HuH-7.5 (cell line): ENCODE measurements at places on chromosomes 16 and 17.

DNA sequence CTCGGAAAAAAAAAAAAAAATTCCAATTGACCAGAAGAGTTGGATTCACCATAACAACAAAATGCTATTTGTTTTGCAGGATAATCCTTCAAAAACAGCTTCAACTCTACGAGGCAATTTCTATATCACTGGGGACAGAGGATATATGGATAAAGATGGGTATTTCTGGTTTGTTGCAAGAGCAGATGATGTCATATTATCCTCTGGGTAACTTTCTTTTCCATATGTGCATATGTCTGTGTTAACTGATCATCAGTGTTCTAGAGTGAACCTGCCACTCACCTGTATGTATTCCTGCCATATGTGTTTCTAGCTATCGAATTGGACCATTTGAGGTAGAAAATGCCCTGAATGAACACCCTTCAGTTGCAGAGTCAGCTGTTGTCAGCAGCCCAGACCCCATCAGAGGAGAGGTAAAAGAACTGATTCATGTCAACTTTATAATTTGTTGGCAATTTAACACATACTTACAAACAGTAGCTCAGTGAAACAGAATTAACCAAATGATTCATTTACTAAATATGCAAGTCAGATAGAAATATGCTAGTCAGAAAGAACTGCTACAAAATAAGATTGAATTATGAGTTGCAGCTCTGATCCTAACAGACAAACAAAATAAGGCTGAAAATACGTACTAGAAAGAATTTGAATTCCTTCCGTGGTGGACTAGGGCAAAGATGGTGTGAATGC, 14.2 kb downstream of the ERI2 start:
- DNase-seq = no peak

- no peak for DNase-seq
These were observed 43.5 kb downstream of the PEMT start for GRCh38 chr17:17548044-17548443.

- no peak for DNase-seq
These were observed 263.7 kb downstream of the RBFOX1 start for GRCh38 chr16:7596308-7596707.

DNA sequence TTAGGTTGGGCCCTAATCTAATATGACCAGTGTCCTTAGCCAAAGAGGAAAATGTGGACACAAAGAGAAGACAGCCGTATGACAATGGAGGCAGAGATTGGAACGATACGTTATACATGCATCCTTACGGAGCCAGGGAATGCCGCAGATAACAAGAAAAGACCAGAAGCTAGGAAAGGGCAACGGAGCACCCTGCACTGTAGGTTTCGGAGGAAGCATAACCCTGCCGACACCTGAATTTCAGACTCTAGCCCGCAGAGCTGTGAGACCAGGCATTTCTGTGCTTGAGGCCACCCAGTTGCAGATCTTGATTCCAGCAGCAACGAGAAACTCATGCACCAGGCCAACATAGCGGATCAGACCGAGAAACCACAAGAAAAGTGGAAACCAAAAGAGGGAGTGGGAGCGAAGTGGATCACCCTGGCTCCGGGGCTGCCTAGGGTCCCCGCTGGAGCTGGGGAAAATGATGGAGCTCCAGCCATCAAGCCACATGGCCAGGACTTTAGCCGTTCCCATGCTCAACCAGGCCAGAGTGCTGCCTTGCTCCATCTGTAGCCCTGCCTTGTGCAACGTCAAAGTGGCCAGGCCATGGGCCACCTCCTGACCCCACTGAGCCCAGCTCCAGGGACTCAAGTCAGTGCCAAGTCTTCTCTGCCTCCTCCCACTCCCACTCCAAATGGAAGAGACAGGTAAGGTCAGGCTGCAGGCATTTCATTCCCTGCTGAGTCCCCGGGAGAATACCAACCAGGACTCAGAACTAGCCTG, 51.7 kb upstream of the RPL38 start:
- DNase-seq = no peak

DNA sequence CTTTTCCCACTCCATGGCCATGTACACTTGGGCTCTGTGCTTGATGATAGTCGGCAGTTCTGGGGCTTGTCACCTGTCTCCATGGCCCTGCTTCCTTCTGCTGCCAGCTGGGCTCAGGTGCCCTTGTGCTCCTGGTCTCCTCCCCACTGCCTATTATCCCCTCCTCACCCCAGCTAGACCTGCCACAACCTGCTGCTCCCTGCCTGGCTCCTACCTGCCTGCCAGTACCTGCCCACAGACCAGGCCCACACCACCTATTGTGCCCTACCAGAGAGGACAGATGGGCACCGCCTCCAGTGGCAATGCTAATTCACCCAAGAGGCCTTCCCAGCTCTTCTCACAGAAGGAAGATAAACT, 538 bp upstream of the RAPGEFL1 start:
- no peak for DNase-seq

DNA sequence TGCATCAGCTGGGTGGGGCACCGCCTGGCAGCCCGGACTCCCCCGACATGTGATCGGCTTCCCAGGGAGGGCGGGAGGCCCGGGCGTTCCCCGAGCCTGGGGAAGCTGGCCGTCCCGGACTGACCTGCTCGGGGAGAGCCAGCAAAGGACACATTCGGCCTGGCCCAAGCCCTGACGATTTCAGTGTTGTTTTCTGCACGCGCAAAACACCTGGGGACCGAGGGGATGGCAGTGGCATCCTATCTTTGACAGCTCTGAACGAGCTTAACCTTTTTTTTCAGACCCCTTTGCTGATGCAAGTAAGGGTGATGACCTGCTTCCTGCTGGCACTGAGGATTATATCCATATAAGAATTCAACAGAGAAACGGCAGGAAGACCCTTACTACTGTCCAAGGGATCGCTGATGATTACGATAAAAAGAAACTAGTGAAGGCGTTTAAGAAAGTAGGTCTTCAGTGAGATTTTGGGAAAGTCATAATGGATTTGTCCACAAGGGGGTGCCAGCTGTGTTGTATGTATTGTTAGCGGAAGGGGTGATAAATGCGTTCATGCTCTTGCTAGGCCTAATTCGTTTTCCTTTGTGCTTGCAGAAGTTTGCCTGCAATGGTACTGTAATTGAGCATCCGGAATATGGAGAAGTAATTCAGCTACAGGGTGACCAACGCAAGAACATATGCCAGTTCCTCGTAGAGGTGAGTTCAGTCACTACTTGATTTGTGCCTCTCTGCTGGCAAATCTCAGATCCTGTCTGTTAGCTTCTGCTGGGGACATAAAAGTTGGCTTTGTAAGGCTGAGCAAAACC, 1.0 kb downstream of the EIF1 start:
- DNase-seq = no peak

- DNase-seq = no peak
These were observed 7.8 kb upstream of the GSE1 start for GRCh38 chr16:85605051-85605911.

DNA sequence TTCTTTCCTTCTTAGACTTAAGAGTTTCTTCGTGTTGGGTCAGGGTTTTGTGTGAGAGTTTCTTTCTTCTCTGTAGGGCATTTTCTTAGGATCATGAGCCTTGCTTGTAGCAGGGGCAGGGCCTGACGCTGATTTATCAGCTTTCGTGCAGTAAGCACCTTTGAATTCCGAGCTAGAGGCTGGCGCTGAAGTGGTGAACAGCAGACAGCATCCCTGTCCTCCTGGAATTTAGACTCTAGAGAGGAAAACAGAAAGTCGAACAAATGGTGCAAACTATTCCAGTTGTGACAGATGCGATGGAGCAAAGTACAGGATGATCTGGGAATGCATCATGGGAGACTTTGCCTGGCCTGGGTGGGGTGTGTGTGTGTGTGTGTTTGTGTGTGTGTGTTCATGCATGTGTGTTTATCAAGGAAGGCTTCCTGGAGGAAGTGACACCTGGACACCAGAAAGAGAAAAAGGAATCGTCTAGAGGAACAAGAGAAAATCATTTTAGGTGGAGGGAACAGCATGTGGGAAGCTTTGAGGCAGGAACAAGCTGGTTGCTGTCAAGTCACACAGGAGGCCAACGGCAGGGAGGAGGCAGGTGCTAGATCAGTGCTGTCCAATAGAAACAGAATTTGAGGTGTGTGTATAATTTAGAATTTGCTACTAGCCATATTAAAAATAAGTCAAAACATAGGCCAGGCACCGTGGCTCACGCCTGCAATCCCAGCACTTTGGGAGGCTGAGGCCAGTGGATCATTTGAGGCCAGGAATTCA, 60.2 kb downstream of the WWP2 start:
- DNase-seq = peak; percentile 30

GRCh38 chr16:120756-121155, 17.7 kb downstream of the NPRL3 start:
- no peak for DNase-seq
